ENCODE measurements at places on chromosomes 2 and 18. TPM values are rescaled to one million over a fixed set of nuclear protein-coding genes. Genes with fewer than 3 reads are reported as not detected.

- no peak for DNase-seq
Observed at GRCh38 chr2:1618974-1619373, 125.3 kb downstream of the PXDN start.

DNA sequence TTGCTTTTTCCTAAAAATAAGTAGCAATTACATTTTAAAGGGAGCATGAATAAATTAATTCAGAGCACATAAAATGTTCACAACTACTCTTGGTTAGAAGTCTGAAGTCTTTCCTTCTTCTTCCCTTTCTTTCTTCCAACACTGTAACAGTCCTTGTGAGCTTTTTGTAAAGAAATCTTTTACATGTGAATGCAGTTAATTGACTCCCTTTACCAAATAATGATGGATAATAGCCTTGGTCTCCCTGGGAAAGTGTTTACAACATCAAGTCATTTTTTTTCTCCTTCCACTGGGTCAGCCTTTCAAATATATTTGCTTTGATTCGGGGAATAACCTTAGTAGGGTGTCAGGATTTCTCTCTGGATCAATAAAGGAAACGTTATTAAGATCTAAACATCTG, 39.1 kb downstream of the CALCRL start:
- no peak for DNase-seq

- no peak for DNase-seq
Observed at GRCh38 chr18:31814132-31814531, 53.5 kb upstream of the SLC25A52 start.

GRCh38 chr2:221335219-221335752, 236.8 kb downstream of the EPHA4 start:
- DNase-seq, result no peak

The ERBB4 gene
- total RNA-seq, result not detected

GRCh38 chr18:39380866-39381265, 1815.3 kb upstream of the CELF4 start:
- no peak for DNase-seq

DNA sequence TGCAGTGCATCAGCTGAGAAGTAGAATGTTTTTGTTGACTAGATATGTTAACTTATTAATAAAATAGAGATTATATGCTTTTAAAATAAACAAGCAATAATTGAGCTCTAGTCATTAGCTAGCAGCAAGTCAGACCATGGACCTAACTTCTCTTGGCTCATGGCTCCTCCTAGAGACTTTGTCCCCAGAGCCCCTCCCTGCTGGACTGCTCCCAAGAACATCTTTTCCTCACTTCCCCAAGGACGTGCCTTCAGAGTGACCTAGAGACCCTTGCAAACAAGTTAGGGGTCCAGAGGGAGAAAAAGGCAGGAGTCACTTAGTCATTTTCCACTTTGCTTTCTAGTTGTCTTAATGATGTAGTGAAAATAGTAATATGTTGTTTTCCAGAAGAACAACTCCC, 312.5 kb upstream of the NRP2 start:
- DNase-seq, result no peak

The CNDP1 gene
- total RNA-seq, result not detected

The HJURP gene
- total RNA-seq, result 22.6 TPM

GRCh38 chr2:16713011-16713423, 47.4 kb upstream of the CYRIA start:
- no peak for DNase-seq

GRCh38 chr18:42068030-42068429, 113.0 kb downstream of the PIK3C3 start:
- DNase-seq, result no peak

- peak; percentile 41 for DNase-seq
Observed at GRCh38 chr18:74977041-74977440, 231.9 kb downstream of the PTGR3 start.

- DNase-seq, result no peak
Observed at GRCh38 chr2:36820942-36821605, 124.6 kb downstream of the VIT start.

The POMC gene
- not detected for total RNA-seq

The GAD1 gene
- not detected for total RNA-seq

DNA sequence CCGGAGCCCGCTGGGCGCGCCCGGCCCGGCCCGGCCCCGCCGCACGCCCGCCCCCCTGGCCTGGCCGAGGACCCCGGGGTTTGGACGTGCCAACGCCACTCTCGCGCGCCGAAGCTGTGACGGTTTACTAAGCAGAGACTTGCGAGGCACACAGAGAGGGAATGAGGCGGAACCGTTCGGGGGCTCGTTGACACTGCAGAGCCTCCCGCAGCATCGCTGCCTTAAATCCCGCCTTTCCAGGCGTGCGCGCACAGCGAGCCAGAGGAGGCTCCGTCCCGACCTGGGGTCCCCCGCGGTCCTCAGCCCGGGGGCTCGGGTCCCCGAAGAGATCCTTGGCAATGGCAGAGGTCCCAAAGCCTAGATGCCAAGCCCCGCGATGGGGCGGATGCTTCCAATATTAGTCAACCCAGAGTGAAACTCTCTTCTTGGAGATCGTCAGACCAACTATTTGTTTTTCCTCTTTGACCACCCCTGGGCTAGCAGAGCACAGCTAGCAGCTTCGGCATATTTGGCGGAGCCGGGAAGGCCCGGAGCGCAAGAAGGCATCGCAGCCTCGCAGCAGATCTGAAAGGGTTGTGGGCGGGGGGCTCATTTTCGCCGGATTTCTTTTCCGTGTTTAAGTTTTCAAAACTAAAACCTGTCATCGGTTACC, at the start of gene ZNF385B:
Gene ZNF385B, minus strand, starts transcription at position 197 of the 652 bp plus-strand sequence.
- DNase-seq, result peak; percentile 5

DNA sequence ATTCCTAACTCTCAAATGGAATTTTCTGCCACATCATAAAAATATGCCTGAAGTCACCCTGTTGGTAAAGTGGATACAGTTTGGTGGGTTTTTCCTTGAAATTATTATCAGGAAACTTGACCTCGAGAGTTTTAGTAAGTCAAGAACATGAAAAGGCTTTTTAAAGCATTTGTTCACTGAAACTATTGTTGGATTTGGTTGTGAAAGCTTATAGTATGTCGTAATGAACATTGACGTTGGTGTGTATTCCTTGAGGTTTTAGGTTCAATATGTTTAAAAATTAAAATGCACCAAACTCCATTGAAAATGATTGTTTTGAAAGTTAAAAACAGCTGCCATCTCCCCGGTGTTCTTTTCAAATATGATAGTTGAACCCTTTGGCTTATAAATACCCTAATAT, 30.8 kb downstream of the AOX1 start:
- peak; percentile 50 for DNase-seq

DNA sequence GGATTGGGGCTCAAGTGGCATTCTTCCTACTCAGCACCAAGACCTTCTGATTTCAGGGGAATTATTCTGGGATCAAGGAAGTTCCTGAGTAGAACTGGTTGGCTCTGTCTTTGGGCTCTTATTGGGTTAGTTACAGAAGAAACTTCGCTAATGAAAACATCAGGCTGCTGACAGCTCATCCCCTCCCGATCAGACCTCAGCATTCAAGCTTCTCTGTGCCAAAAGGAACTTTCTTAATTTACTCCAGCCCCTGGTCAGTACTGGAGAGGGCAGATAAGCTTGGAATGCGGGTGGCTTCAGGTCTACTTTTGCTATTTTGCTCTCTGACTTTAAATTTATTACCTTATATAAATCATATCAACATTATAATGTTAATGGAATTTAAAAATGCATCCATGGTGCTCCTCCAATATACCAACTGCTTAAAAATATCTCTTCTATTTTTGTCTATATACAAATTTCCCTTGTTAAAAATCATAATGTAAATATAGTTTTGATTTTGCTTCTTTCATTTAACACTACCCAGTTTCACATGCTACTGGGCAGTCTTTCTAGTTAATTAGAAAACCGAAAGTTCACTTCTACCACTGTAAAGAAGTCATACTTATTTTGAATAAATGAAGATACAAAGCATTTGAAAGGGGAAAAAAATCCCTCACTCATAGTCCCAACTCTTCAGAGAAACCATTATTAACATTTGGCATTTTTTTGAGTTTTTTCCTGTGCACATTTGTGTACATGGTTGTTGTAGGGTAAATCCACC, 34.4 kb downstream of the PCARE start:
- DNase-seq, result no peak

DNA sequence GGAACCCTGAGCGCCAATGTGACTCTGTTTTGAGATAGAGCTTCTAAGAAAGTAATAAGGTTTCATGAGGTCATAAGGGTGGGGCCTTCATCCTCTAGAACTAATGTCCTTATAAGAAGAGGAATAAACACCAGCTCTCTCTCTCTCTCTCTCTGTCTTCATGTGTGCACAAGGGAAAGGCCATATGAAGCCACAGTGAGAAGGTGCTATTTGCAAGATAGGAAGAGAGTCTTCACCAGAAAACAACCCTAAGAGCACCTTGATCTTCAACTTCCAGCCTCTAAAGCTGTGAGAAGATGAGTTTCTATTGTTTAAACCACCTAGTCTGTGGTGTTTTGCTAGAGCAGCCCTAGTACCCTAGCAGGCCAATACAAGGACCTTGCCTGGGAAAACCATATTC, 55.8 kb downstream of the DOCK10 start:
- no peak for DNase-seq

DNA sequence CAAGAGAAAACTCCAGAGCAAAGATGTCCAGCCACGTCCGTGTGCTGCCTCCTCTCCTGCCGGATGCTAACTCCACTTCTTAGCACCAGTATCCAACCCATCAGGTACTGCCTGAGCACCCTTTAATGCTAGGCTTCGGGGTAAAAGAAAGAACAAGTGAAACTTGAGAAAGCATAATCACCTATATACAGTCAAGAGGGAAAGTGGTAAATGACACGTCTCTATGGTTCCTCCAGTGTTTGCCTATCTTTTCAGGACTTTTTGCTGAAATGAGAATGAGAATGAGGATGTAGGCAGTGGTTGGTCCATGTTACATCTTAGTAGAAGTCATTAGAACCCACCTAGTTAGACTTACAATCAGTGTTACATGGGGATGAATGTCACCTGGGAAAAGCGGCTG, 47.9 kb downstream of the EPHA4 start:
- DNase-seq, result no peak

The DNPEP gene
- 74.7 TPM for total RNA-seq

- DNase-seq, result no peak
Observed at GRCh38 chr2:8615252-8615575, 66.6 kb upstream of the ID2 start.

GRCh38 chr2:195319112-195319460, 337.9 kb upstream of the SLC39A10 start:
- peak; percentile 75 for DNase-seq

The GPR35 gene
- 0.28 TPM for total RNA-seq

The IL36A gene
- total RNA-seq, result not detected

DNA sequence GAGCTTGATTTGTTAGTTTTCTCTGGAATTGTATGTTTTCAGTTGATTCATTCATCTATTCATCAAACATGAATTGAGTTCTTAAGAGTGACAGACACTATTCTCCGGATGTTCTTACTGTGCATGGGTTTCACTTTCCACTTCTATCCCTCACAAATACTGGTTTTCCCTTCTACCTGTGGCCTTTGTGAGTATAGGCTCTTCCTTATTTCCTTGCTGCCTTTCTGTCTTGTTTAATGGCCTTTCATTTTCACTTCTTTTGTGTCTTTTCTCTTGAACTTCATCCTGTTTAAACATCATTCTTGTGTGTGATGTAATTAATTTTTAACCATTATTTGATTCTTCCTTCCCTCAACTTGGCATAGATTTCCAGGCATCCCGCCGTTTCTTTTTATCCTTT, 90.7 kb downstream of the CRIM1 start:
- DNase-seq, result no peak

DNA sequence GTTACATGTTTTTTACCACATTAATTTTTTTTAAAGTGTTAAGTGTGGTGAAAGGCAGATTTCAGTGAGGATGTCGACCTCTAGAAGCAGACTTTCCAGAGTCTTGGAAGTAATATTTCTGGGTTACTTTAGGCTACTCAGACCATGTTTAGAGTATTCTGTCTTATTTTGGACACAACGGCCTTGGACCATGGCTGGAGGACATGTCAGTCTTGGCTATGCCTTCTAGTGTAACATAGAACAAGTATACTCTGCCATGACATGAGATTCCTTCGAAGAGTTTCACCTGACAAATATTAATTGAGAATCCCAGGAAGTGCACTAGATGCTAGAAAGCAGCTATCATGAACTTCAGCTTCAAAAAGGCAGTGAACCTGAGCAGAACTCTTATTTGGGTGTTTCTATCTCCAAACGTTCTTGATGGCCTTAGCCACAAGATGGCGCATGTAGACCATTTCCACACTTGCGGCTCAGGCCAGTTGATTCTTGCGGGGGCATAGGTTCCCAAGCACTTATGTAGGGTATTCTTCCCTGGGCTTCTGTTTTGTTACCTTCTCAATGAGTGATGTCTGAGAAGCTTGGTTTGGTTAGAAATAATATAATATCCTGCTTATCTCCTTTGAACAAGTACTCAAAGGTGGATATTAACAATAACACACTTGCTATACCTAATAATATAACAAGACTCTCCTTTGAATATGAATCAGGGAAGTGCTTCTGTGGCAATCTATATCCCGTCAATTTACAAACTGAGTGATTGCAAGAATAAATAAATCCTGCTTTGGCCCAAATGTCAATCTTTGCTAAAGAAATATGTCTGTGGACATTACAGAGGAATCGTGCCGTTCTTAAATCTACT, 62.0 kb downstream of the CACNB4 start:
- DNase-seq, result peak; percentile 71

DNA sequence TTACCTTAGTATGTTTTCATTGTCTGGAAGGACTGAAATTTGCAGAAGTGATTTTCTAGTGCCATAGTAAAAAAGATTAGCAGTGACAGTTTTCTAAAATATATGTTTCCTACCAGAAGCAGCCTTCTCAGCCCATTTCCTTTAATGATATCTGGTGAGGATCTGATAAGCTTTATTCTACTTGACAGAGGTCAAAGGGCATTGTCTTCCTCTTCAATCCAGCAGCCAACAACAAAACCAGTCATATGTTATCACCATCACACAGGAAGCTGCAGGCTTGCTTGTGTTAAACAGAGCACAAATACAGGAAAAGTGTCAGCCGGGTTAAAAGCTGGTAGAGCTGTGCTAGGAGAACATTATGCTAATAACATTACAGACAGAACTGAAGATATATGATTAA, 35.6 kb upstream of the ZSWIM2 start:
- DNase-seq, result no peak

DNA sequence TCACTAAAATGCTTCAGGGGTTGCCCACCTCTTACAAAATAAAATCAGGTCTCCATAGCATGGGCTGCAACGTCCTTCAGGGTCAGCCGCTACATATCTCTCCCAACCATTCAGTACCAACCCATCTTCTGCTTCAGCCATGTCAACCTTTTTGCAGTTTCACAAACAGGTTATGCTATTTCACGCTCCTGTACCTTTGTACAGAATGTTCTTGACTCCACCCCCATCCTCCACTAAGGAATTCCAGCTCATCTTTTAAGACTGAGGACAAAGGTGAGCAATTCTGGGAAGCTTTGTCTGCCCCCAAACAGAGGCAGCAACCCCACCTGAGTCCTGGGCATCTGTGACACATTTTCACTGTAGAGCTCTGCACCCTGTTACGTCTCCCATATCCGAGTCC, 8.8 kb upstream of the EVA1A start:
- no peak for DNase-seq

The ERICH2 gene
- total RNA-seq, result not detected

The COLEC11 gene
- 0.28 TPM for total RNA-seq
